ENCODE measurements at places on chromosomes 7 and 10. TPM values are rescaled to one million over a fixed set of nuclear protein-coding genes. Genes with fewer than 3 reads are reported as not detected.
A peak's percentile ranks its signal among the peaks of the same experiment; 100 is the strongest.

GRCh38 chr10:76309070-76309469 is 877.6 kb downstream of the LRMDA start:
- no peak for DNase-seq

GRCh38 chr7:154902600-154903082 is 100.3 kb downstream of the PAXIP1 start:
- DNase-seq, result no peak

DNA sequence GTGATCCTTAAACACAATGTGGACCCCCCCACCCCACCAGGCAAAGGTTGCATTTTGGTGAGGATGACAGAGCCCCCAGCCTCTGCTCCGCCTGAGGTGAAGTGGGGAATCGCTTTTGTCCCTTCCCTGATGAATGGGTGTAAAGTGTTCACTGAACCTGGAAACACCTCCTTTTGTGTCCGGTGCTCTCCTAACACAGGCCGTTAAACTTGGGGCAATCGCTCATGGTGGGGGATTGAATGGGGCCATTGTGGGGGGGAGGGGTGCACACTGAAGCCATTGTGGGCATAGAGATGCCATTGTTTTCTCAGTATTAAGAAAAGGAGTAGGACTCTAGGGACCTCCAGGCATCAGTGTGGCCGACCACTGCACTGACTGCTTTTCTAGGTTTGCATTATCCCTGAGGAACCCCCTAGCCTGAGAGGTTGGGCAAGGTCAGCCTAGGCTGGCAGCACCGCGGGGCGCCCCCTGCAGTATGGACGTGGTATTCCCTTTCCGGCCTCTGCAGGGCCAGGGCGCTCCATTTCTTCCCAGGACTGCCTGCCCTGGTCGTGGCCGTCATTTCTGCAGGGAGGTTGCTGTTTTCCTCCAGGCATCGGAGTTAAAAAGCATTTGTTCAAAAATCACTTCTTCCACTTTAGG is 158.3 kb downstream of the TCF7L2 start:
- peak; percentile 57 for DNase-seq

DNA sequence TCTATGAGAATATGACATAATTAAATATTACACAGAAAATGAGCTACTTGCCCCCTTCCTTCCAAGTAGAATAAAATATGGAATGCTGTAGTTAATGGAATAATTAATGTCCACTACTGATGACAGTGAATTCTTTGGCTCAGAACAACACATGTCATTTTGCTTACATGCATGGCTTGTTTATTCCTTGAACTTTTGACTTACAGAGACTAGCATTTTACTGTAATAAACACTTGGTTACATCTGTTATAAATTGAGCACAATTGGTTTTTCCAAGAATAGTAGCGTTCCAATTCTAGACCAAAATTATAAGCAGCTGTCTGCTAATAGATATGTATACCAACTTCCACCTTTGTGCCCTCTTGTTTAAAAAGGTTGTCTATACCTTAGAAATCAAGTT is 286.7 kb downstream of the OTUD1 start:
- DNase-seq, result no peak

FKBP9 gene
- 0.47 TPM for total RNA-seq

ELAPOR2 gene
- 2.8 TPM for total RNA-seq
